ENCODE measurements at places on chromosomes 2 and 18. TPM values are rescaled to one million over a fixed set of nuclear protein-coding genes. Genes with fewer than 3 reads are reported as not detected.
A peak's percentile ranks its signal among the peaks of the same experiment; 100 is the strongest.

RESP18 gene
- not detected for total RNA-seq

GRCh38 chr2:95122197-95122551 is 566 bp upstream of the MRPS5 start:
- DNase-seq: no peak

- peak; percentile 64 for DNase-seq
Measured at GRCh38 chr2:25165992-25166875, 2.1 kb downstream of the POMC start.

- DNase-seq: no peak
Measured at GRCh38 chr18:8766559-8767293, 61.4 kb downstream of the MTCL1 start.

POU3F3 gene
- total RNA-seq: not detected

DNA sequence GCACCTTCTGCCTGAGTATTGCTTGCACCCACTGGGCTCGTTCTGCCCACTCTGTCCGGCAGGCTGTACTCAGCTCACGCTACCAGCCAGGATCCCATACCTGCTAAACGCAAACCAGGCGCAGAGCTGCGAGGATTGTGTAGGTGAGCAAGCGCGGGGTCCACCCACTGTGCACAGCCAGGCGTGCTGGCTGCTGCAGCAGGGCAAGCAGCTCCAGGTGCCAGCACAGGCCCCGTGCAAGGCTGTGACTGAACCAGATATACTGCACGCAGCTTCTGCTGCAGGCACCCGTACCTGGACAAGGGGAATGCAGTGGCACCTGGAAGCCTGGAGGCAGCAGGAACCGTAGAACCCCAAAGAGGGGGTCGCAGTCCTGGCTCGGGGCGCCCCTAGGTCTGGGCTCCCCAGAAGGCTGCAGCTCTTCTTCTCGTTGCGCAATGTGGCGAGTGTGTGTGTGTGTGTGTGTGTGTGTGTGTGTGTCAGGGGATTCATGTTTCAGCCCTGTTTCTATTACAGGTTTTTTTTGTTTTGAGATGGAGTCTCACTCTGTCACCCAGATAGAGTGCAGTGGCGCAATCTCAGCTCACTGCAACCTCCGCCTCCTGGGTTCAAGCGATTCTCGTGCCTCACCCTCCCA is 46.1 kb upstream of the RAB1A start:
- no peak for DNase-seq

DNA sequence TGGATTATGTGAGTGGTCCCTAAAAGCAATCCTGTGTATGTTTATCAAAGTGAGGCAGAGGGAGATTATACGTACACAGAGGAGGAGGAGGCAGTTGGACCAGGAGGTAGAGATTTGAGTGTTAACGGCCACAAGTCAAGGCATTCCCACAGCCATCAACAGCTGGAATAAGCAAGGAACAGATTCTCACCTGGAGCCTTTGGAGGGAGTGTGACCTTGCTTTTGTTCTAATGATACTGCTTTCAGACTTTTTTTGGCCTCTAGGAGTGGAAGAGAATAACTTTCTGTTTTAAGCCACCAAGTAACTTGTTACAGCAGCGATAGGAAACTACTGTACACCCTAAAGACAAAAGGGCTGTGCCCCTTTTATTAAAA is 18.1 kb downstream of the LCLAT1 start:
- no peak for DNase-seq

GRCh38 chr2:30341500-30342267 is 105.4 kb upstream of the LCLAT1 start:
- DNase-seq: no peak

- no peak for DNase-seq
Measured at GRCh38 chr2:209383212-209383611, 40.6 kb upstream of the MAP2 start.

GRCh38 chr2:40436093-40436475 is 15.8 kb downstream of the SLC8A1 start:
- DNase-seq: no peak

DNA sequence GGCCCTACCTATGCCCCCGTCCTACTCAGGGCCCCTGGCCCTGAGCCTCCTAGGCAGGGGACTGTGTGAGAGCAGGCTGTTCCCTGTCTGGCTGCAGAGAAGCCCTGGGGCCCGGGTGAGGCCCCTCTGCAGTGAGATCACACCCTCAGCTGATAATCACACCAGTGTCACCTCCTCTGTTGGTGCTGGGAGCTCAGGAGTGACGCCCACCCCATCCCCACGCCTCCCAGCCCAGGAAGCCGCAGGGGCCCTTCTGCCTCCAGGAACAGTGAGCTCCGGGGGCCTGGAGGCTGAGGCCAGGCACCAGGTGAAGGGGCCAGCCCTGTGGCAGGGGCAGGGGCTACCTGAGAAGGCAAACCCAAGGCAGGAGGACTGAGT is 20.0 kb downstream of the KCNIP3 start:
- DNase-seq: no peak

DNA sequence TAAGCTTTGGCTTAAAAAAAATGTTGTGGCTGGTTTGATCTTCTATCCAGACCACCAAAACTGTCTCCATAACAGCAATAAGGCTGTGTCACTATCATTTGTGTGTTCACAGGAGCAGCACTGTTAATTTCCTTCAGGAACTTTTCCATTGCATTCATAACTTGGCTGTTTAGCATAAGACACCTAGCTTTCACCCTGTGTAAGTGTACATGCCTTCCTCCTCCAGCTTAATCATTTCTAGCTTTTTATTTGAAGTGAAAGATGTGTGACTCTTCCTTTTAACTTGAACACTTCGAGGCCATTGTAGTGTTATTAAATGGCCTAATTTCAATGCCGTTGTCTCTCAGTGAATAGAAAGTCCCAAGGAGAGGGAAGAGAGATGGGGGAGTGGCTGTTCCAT is 352.9 kb upstream of the VWC2L start:
- DNase-seq: no peak

FER1L5 gene
- total RNA-seq: not detected

- peak; percentile 5 for DNase-seq
Measured at GRCh38 chr2:227608561-227609338, 5.9 kb downstream of the SCYGR3 start.
